Omental fat pad (tissue), 4 donors: ENCODE measurements at places on chromosomes 1 and 21. TPM values are rescaled to one million over a fixed set of nuclear protein-coding genes. Genes with fewer than 3 reads are reported as not detected.

The SYT14 gene
- not detected for total RNA-seq

GRCh38 chr1:222021129-222021528 lies 279.2 kb upstream of the DUSP10 start:
- DNase-seq, result no peak

DNA sequence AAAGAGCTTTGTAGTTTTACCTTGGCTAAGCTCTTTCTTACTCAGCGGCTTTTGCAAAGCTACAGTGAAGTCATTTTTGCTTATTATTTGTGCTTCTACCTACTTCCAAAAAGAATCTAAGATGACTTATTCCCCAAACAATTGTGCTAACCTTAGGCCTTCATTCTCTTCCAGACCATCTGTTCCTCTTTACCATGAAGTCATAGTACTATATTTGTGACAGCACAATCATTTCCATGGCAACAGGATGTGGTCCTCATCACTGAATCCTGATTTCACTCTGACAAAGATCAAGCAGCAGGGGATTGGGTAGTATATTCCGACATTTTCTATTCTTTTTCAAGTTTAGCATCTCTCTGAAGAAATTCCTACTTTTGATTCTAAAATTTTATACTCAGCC lies 24.8 kb upstream of the NMNAT2 start:
- no peak for DNase-seq

The DIRAS3 gene
- 9.1 TPM for total RNA-seq

The NUDT4B gene
- total RNA-seq, result 37.7 TPM

GRCh38 chr21:16072221-16072620 lies 342.4 kb downstream of the USP25 start:
- DNase-seq, result no peak

DNA sequence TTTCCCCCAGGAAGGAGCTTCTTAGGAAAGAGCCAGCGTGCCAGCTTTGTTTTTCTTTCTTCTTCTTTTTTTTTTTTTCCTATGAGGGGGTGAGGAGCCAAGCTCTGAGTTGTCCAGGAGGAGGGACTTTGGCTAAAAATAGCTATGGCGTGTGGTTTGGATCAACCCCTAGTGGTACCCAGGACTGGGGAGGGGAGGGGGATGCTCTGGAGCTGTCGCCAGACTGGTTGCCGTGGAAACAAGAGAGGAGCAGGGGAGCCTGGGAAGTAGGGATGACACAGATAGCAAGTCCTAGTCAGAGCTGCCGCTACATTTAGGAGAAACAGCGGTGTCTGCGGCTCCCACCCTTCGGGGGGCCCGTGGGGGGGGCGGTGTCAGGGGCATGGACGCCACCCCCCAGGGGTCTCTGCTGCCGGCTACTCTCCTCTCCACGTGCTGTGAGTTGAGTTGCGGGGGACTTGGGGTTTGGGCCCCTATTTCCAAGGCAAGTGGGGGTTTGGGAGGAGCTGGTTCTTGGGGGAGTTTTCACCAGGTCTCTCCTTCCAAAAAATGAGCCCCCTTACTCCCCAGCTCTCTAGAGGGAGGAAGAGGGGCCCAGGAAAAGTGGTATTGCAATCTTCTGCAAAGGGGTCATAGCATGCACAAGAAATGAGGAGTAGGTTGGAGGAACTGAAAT lies at the start of gene KCNJ9:
Gene KCNJ9 (plus strand): TSS at position 278 of the 676 bp plus-strand sequence. CDS start 2,493 bp downstream, outside the sequence.
- DNase-seq, result no peak

The PGLYRP3 gene
- total RNA-seq, result not detected

GRCh38 chr1:8011923-8012858 lies 13.9 kb downstream of the ERRFI1 start:
- DNase-seq, result no peak

The SLC6A9 gene
- total RNA-seq, result 3.1 TPM

DNA sequence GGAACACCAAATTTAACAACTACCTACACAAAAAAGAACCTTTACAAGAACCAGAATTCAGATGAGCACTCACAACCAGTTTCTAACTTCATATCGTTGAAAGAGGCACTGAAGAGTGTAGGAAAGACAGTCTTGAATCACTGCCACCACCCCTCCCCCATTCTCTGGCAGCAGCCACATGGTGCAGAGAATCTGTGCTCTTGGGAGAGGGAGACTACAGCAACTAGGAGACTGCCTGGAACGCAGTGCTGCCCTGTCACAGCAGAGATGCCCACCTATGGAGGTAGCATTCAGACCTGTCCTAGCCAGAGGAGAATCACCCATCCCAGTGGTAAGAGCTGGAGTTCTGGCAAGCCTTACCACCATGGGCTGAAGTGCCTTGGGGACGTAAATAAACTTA lies 7.3 kb downstream of the CCN1 start:
- no peak for DNase-seq

DNA sequence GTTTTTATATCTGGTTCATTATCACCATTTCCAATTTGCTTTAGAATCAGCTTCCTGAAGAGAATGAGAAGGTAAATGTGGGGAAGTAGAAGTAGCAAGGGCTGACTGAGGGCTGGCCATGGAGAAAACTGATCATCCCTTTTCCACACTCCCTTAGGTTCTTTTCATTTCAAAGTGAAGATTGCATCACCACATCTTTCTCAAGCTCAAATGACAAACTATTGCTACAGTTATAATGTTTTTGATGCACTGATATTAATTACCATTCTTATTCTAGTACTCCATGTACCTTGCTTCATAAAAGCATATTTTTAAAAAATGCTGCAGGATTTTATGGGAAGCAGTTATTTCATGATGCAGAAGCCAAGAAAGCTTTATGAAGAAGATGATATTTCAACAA lies 7.9 kb upstream of the AK5 start:
- no peak for DNase-seq

DNA sequence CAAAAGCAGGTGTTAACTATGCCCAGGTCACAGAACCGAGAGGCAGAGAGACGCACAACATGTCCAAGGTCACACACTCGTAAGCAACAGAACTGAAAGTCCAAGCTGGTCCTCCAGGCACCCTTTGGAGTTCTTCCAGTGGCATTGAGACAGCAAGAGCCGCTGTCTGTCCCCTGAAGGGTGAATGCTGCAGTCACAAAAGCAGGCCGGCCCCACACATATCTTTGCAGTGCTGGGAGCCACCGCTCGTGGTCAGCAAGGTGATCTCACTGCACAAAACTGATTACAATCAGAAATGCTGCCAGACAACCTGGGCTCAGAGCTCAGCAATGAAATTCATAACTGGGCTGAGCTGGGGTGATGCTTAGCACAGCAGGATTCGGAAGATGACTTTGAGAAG lies 47.4 kb upstream of the RAB4A start:
- no peak for DNase-seq

The FCRL1 gene
- 0.28 TPM for total RNA-seq
